Osteocyte (in vitro differentiated cells): ENCODE measurements at places on chromosomes 6 and 20. TPM values are rescaled to one million over a fixed set of nuclear protein-coding genes. Genes with fewer than 3 reads are reported as not detected.
A peak's percentile ranks its signal among the peaks of the same experiment; 100 is the strongest.

Gene SMLR1
- not detected in 2 replicates for total RNA-seq

Gene SCGN
- total RNA-seq, result not detected in 2 replicates

Gene MRPS10
- 30.6 and 33.1 TPM in 2 replicates for total RNA-seq

Gene PACRG
- total RNA-seq, result 1.2 and 3.2 TPM in 2 replicates

Gene PREX1
- total RNA-seq, result 22.2 and 24.2 TPM in 2 replicates

DNA sequence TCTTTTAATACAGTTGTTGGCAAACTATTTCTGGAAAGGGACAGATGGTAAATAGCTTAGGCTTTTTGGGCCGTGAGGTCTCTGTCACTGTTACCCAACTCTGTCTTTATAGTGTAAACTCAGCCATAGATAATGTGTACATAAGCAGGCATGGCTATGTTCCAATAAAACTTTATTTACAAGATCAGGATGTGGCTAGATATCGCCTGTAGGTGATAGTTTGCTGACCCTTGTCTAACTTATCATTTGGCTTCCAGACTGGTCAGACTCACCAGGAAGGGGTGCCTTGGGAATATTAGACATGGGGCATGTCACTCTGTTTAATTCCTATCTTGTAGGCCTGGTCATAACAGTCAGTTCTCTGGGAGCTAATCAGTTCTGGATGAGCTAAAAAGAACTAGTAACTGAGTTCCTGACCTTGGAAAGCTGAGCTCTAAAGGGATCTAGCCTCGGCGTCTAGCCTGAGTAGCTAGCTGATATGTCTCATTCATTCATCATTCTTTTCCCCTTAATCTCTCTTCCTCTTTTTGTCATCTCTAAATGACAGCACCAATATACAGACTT is 163.6 kb downstream of the SLC16A10 start:
- H3K27me3 ChIP-seq, result peaks cover 34% of the 10 kb centered on the region
- no peaks in the 10 kb centered on the region for H3K4me1 ChIP-seq
- H3K36me3 ChIP-seq, result no peaks in the 10 kb centered on the region
- no peak overlapping the region for H3K4me3 ChIP-seq

DNA sequence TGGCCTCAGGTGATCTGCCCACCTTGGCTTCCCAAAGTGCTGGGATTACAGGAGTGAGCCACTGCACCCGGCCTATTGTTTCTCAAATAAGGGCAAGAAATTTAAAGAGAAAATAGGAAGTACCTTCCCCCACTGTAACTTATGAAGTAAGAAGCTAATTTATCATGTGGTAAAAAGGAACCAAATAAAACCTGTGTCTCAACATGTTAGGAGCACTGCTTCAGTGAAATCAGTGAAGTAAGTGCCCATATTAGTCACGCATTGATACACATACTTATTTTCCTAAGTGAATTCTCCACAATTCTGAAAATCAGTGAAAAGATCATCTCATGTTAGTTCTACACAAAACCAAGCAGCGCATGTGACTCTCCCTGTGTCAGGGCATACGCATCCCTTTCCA is 14.2 kb upstream of the LPA start:
- no peaks in the 10 kb centered on the region for H3K27me3 ChIP-seq
- H3K27ac ChIP-seq, result no peak overlapping the region
- no peak for DNase-seq
- no peaks in the 10 kb centered on the region for H3K4me1 ChIP-seq

DNA sequence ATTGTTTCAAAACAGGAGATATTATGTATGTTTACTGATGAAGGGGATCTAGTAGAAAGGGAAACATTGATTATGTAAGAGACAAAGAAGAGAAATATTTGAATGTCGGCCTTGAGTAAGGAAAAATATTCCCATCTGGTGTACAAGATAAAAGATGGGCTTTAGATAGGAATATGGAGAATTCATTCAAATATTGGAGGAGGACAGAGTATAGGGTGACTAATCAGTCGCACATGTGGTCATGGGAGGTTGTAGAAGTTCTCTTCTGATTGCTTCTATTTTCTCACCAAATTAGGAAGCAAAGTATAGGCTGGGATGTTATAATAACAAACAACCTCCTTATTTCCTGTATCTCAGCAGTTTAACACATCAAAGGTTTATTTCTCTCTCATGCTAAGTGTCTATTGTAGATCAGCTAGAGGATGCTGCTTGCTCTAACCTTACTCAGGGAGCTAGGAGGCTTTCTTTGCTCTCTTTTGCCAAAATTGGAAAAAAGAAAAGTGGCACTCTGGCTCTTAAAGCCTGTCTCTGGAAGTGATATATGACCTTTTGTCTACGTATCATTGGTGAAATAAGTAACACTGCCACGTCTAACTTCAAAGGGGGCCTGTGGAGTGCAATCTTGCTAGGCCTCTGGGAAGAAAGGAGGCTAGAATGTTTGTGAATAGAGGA is 1.2 kb upstream of the HDDC2 start:
- peaks cover 16% of the 10 kb centered on the region for H3K36me3 ChIP-seq
- no peak overlapping the region for H3K27ac ChIP-seq
- DNase-seq, result no peak

DNA sequence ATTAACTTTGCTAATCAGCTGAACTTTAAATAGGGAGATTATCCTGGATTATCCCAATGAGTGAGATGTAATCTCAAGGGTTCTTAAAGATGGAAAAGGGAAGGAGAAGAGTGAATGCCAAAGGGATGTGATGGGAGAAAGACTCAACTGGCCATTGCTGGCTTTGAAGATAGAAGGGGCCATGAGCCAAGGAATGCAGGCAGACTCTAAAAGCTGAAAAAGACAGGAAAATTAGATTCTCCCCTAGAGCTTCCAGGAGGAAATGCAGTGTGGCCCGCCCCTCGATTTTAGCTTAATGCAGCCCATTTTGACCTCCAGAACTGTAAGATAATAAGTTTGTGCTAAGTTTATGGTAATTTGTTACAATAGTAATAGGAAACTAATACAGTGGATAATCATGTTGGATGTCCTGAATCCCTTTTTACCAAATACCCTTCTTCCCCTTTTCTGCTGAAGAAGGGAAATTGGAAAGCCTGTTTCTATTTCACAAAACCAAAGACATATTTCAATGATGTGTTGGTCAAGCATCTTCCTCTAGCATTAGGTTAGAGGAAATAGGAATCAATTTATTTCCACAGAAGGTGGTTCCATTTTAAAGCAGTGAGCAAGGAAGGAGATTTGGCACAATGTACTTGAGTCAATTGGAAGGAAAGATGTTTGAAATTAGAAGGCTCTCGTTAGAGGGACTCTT is 3.3 kb upstream of the HDDC2 start:
- no peak overlapping the region for H3K27ac ChIP-seq
- H3K4me1 ChIP-seq, result peaks cover 34% of the 10 kb centered on the region
- H3K36me3 ChIP-seq, result peaks cover 4% of the 10 kb centered on the region
- no peak for DNase-seq

- H3K4me3 ChIP-seq, result no peak overlapping the region
- no peak for DNase-seq
- H3K27me3 ChIP-seq, result no peaks in the 10 kb centered on the region
Observed at GRCh38 chr6:134698228-134698627, 251.7 kb downstream of the ALDH8A1 start.

DNA sequence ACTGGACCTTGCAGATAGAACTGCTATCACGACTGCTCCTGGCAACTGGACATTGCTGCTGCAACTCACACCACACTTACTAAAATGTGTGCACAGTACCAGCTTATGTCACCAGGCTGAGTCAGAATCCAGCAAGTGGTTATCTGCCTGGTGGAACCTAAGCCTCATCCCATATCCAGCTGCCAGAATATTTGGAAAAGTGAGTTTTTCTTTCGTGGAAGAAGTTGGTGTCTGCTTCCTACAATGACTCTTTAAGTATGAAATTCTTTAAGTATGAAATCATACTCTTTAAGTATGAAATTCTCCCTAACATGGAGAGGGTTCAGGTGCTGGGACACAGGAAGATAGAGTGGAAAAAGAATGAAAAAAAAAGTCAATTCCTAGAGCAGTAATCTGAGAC is 16.4 kb upstream of the POLR1H start:
- no peak overlapping the region for H3K4me3 ChIP-seq
- no peaks in the 10 kb centered on the region for H3K27me3 ChIP-seq
- H3K27ac ChIP-seq, result no peak overlapping the region

- H3K4me1 ChIP-seq, result peaks cover 27% of the 10 kb centered on the region
- peak overlapping the region; percentile 99 for H3K4me3 ChIP-seq
- DNase-seq, result no peak
Observed at GRCh38 chr6:110815015-110815410, 256 bp downstream of the CDK19 start.

DNA sequence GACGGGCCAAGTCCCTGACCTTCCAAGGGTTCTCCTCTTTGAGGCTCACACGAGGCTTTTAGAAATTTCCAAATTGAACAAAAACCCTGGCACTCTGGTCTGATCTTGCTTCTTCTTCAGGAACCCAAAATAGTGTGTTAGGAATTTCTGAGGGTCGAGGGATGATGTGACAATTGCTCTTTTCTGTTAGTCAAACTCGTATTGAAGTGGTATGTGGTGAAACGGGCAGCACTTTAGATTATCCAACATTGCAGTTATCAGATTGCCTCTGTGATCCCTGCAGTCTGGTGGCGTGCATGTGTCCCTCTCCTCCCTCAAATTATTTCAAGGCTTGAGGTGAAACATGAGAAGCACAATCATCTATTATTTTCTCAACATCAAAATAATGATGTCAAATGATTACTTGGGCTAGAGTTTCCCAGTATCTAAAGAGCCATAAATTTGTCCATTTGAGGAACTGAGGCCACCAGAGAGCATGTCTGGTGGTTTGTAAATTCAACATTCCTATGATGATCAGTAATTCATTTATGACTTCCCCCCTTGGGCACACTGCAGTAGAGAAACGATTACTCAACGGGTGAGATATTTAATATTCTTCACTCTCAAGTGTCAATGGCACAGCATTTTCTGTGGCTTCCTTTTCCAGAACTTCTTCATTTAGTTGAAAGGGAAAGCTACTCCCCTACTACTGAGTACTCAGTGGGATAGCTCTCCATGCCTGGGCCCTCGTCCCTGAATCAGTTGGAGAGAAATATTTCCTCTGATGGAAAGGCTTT is 308.6 kb upstream of the MAP3K7 start:
- no peak overlapping the region for H3K27ac ChIP-seq
- no peaks in the 10 kb centered on the region for H3K36me3 ChIP-seq
- H3K27me3 ChIP-seq, result peaks cover 26% of the 10 kb centered on the region
- no peak for DNase-seq

GRCh38 chr20:11677428-11677827 is 240.3 kb upstream of the BTBD3 start:
- no peak overlapping the region for H3K27ac ChIP-seq
- H3K4me3 ChIP-seq, result no peak overlapping the region
- DNase-seq, result no peak
- peaks cover 22% of the 10 kb centered on the region for H3K27me3 ChIP-seq
- no peaks in the 10 kb centered on the region for H3K36me3 ChIP-seq

GRCh38 chr6:144090384-144090783 is 5.0 kb downstream of the SF3B5 start:
- no peak overlapping the region for H3K27ac ChIP-seq
- H3K27me3 ChIP-seq, result no peaks in the 10 kb centered on the region
- H3K4me3 ChIP-seq, result no peak overlapping the region
- H3K36me3 ChIP-seq, result no peaks in the 10 kb centered on the region
- H3K4me1 ChIP-seq, result peaks cover 18% of the 10 kb centered on the region

- no peak overlapping the region for H3K27ac ChIP-seq
- no peaks in the 10 kb centered on the region for H3K36me3 ChIP-seq
- no peak overlapping the region for H3K4me3 ChIP-seq
- H3K4me1 ChIP-seq, result no peaks in the 10 kb centered on the region
- no peak for DNase-seq
Observed at GRCh38 chr20:40941133-40941610, 87.5 kb upstream of the TOP1 start.

DNA sequence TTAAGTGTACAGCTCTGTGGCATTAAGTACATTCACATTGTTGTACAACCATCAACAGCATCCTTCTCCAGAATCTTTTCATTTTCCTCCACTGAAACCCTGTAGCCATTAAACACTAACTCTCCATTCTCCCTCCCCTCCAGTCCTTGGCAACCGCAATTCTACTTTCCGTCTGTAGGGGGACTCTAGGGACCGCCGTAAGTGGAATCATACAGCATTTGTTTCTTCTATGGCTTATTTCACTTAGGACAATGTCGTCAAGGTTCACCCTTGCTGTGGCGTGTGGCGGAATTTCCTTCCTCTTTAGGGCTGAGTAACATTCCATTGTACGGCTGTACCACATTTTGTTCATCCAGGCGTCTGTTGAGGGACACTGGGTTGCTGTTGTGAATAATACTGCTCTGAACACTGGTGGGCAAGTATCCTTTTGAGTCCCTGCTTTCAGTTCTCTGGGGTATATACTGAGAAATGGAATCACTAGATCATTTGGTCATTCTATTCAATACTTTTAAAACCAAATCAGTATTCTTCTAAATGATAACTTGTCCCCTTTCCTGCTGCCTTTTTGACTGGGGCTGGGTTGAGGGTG is 50.7 kb downstream of the PPP1R3G start:
- no peak for DNase-seq
- no peaks in the 10 kb centered on the region for H3K36me3 ChIP-seq
- H3K27ac ChIP-seq, result no peak overlapping the region
- no peaks in the 10 kb centered on the region for H3K27me3 ChIP-seq
- H3K4me3 ChIP-seq, result no peak overlapping the region

DNA sequence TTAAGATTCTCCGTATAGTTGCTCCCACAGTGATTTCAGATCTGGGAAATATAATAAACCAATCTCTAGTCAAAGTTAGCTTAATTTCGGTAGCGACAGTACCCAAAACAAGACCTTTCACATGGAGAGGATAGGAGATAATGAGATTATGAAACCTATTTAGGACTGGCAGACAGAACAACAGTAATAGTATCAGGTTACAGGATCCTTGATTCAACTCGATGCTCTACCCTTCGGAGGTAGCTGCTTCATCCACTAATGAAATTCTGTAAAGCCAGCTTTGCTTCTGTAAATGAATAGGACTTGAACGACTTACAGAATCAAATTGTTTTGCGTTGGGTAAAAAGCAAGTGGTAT is 534 bp upstream of the AKIRIN2 start:
- H3K4me1 ChIP-seq, result peaks cover 35% of the 10 kb centered on the region
- H3K27ac ChIP-seq, result peak overlapping the region; percentile 98
- peak overlapping the region; percentile 99 for H3K4me3 ChIP-seq
- DNase-seq, result no peak
- H3K36me3 ChIP-seq, result peaks cover 1% of the 10 kb centered on the region
- H3K27me3 ChIP-seq, result no peaks in the 10 kb centered on the region

- no peak overlapping the region for H3K4me3 ChIP-seq
- no peak for DNase-seq
- H3K36me3 ChIP-seq, result peaks cover 8% of the 10 kb centered on the region
- no peak overlapping the region for H3K27ac ChIP-seq
Observed at GRCh38 chr6:73121421-73121993, 103.8 kb downstream of the KHDC1L start.
